ENCODE measurements at places on chromosomes 4 and X.

DNA sequence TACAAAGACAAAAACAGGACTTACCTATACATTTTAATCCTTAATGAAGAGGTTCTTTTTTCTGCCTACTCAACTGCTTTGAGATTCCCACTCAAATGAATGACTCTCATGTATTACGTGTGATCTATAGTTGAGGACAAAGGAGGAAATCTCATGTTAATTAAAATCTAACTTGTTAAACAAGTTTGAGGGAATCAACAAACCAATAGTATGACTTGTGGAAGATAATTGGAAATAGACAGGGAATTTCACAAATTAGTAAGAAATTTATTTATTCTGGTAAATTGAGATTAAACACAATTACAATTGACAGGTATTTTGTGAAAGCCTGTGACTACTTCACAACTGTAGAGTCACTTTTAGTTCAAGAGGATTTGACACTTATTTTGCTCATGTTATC lies at the start of gene TMPRSS11D:
TMPRSS11D (minus strand) TSS at position 101 of the 400 bp plus-strand sequence; CDS start at position 32, 69 bp downstream.
- DNase-seq = no peak

GRCh38 chr4:184648054-184648312 lies 1.3 kb downstream of the CASP3 start:
- DNase-seq = peak; percentile 31

- DNase-seq = peak; percentile 25
Measured at GRCh38 chr4:39814403-39815185, 116.7 kb downstream of the UBE2K start.

GRCh38 chrX:2629316-2630007 lies 61.6 kb upstream of the CD99 start:
- DNase-seq = no peak

DNA sequence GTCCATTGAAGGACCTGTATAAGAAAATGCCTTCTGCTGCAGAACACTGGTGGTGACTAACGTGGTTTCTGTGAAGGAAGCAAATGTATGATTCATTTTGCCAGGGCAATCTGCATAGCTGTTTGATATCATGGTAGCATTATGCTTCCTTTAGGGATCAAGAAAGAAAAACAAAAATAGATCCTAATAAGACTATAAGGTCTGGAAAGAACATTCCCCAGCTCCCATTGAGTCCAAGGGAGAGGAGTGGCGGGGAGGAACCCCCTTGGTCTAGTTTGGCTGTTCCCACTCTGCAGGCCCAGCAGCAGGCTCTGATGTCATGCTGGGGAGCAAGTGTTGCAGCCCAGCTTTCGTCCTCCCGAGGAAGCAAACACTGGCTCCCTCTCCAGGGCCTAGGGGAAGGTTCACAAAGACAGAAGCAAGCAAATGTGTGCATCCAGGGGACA lies 154.5 kb upstream of the GALNT7 start:
- peak; percentile 80 for DNase-seq

DNA sequence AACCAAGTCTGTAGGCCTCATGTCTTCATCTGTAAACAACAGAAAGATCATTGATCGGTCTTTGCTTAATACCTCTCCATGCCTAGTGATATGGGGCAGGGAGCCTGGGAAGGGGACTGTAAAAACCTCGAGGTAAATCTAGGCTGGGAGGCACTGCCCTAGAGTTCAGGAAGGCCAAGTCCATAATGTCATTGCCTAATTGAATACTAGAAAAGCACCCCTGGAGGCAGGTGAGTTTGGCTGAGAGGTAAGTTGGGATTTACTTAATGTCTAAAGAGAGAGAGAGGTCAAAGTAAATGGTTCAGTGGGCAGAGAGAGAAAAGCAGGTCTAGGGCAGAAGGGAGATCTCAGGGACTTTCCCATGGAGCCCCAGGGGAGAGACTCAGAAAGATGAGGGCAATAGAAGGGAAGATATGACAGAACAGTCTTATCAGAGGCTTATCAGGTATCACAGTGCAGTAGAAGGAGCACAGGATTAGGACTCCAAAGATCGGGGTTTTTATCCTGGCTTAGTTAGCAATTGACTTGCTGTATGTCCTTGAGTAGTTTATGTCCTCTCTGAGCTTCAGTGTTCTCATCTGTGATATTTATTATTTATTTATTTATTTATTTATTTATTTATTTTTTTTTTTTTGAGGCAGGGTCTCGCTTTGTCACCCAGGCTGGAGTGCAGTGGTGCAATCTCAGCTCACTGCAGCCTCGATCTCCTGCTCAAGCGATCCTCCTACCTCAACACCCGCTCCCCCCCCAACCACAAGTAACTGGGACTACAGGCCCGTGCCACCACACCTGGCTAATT lies 85.2 kb downstream of the SLC16A2 start:
- no peak for DNase-seq

Data from cerebellar cortex (tissue), 1 donor.